Mucosa of gallbladder (tissue), 1 donor: ENCODE measurements at places on chromosomes 4 and X. TPM values are rescaled to one million over a fixed set of nuclear protein-coding genes. Genes with fewer than 3 reads are reported as not detected.
A peak's percentile ranks its signal among the peaks of the same experiment; 100 is the strongest.

DNA sequence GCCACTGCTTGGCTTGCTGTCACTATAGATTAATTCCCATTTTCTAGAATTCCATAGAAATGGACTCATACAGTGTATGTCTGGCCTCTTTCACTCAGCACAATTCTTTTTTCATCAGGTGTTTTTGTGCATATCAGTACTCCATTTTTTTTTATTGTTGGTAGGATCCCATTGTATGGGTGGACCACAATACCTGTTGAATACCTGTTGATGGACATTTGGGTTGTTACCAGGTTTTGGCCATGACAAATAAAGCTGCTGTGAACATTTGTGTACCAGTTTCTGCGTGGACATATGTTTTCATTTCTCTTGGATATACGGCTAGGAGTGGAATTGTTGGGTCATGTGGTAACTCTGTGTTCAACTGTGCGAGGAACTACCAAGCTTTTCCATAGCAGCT, 14.9 kb downstream of the ZFP92 start:
- DNase-seq: no peak

FAM241A gene
- total RNA-seq: 2.6 TPM

GRCh38 chrX:50815120-50815519, 1.1 kb upstream of the SHROOM4 start:
- DNase-seq: no peak

DNA sequence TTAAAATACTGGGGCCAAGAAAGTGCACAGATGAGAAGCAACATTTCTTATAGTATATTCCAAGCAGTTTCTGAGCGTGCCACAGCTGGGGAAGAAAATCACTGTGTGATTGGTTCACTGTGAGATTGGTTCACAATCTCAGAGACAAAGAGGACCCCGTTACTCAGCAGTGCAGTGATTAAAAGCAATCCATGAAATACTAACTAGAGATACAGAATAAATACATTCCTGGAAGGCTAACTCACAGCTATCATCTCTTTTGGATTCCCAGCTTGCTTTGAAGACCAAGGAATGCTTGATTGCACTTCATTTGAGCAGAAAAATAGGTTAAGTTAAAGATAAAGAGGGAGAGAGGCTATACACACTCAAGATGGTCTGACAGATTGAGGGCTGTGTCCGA, 132.1 kb upstream of the RAPGEF2 start:
- DNase-seq: no peak

SLC10A6 gene
- total RNA-seq: 0.81 TPM

DNA sequence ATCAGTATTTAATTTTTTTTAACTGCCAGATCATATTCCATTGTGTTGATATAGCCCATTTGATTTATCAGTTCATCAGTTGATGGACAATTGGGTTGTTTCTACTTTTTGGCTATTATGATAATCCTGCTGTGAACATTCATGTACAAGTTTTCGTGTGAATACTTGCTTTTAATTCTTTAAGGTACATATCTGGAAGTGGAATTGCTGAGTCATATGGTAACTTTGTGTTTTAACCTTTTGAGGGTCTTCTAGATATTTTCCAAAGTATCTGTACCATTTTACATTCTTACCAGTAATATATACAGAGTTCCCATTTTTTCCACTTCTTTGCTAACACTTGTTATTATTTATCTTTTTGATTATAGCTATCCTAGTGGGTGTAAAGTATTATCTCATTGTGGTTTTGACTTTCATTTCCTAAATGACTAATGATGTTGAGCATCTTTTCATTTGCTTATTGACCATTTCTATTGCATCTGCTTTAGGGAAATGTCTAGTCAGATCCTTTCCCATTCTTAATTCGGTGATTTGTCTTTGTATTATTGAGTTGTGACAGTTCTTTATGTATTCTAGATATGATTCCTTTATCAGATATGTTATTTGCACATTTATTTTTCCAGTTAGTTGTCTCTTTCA, 75.2 kb upstream of the NUDT6 start:
- no peak for DNase-seq

GRCh38 chrX:72297953-72298730, 7.6 kb downstream of the CITED1 start:
- no peak for DNase-seq

DNA sequence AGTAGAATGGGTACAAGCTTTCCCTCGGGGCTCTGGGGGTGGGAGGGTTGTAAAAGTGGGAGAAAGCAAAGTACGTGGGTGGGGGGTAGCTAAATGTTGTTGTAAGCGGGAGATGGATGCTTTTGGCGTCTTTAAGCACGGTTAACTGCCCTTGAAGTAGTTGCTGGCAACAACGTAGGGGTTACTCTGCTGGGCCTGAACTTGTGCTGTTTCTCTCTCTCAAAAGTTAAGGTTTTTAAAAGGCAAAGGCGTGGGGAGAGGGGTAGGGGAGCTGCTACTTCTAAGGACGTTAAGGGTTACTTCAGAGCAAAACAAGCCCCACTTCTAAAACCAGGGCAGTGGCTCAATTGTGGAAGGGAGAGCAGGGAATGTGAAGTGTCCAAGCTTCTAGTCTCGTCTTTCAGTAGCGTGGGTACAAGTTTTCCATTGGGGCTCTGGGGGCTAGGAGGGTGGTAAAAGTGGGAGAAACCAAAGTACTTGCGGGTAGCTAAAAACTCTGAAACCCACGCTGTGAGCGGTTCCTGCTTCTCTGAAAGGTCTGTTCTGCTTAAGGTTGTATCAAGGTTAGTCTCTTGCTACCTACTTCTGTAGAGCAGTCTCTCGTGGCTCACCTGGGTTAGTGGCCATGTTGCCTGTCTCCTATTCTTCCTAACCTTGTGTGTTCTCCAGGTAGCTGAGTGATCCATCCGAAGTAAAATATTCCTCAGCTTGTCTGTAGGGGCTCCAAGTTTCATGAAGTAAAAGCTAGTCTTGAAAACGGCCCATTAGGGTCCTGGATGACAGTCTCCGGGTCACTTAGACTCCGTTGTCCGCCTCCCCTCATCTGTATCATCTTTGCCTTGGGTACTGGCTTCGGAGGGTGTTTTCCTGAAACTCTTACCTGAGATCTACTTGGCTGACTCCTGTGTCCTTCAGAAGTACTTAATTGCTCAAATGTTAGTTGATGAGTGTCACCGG, 1.7 kb upstream of the WDR1 start:
- no peak for DNase-seq

DNA sequence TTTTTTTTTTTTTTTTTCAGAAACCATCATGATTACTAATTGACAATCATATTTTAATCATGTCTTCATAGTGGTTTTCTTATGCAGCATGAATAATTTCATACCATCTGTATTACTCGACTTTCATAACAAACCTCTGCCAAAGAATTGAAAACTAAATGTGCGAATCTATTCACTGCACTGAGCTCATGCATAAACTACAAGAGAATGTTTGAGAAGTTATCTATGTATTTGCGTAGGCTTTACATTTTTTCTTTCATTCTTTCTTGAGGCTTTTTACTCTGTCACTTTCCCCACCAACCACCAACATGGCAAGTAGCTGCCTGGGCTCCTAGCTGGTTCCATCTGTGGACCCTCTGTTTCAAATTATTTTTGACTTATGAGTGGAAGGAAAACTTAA, 1761.0 kb downstream of the STIM2 start:
- DNase-seq: no peak

GRCh38 chrX:136039485-136039884, 54.2 kb downstream of the SLC9A6 start:
- no peak for DNase-seq

DNA sequence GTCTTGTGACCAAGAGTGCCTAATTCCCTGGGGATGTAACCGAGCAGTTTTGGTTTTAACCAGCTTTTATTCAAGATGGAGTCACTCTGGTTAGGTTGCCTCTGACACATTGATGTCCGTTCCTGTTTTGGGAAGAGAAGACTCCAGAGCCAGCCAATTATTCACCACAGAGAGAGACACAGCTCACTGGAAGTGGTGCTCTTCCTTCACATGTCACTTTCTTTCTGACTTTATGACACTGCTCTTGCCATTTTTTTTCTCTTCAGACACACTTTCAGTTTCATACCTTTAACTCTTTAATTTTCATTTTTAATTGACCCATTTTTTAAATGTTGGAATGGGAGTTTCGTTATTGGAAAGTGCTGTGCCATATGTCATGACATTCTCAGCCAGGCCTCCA, 418.4 kb upstream of the FSTL5 start:
- no peak for DNase-seq

DNA sequence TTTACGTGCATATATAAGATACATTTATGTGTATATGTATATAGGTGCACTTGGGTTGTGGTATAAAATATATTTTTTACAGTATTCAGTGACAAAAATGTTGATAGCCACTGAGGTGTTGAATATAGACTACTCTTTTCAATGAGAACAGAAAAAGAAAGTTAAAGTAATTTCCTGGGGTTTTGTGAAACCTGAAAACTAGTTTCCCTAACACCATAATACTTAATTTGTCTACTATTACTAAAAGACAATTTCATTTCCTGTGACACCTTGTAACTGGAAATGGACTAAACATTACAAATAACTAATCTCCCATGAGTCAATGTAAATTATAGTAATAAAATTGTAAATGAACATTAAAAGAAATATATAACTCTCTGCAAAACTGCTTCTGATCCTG, 32.0 kb upstream of the MAP9 start:
- DNase-seq: no peak

GRCh38 chr4:62898115-62898514, 1511.1 kb downstream of the TECRL start:
- no peak for DNase-seq

GRCh38 chrX:148664995-148665394, 164.6 kb downstream of the AFF2 start:
- no peak for DNase-seq

GRCh38 chr4:99833756-99834155, 17.1 kb downstream of the DAPP1 start:
- DNase-seq: no peak

MAGEC1 gene
- not detected for total RNA-seq

LIAS gene
- 14.7 TPM for total RNA-seq

DNA sequence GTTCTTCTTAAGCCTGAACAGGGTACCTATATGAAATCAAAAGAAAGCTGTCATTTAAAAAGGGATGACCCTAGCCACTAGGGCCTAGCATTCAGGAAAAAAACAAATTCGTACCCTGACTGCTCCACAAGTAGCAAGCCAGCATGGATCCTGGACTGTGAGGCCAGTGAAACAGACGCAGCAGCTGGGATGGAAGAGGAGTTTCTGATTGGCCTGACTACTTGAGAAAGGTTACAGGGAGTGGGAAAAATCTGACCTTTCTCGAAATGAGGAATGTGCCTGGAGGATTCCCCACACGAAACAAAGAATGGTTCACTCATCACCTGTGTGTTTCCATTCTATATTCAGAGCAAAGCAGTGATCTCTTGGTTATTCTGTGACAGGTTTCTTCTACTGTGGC, 87.6 kb upstream of the JADE1 start:
- no peak for DNase-seq

- no peak for DNase-seq
Measured at GRCh38 chrX:2498781-2499302, 1.9 kb downstream of the DHRSX start.

SHROOM2 gene
- total RNA-seq: 13.1 TPM

NKX3-2 gene
- 0.06 TPM for total RNA-seq

GRCh38 chr4:25178838-25179261, 18.6 kb upstream of the SEPSECS start:
- DNase-seq: no peak

MXRA5 gene
- total RNA-seq: 5.3 TPM

DNA sequence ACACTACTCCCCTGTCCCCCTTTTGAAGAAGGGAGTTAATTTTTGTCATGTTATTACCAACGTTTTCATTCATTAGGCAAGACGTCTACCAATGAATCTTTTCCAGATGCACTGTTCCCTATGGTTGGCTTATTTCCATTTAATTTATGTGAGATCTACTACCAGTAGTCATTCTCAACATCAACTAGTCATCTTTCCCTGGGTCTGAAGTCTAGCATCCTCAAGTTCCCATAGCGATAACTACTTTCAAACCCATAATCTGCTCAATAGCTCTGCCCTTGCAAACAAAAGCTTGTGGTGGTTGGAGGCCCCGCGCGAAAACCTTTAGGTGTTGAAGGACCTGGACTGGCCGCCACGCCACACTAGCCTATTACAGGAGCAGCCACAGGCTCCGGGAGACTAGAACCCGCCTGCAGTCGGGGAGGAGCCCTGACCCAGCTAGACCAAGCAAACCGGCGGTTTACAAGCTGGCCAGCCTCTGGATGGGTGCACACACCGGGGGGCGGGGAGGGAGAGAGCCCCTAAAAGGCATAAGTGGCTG, 746 bp downstream of the PPAT start:
- DNase-seq: peak; percentile 18

SMIM10 gene
- 4.1 TPM for total RNA-seq

DNA sequence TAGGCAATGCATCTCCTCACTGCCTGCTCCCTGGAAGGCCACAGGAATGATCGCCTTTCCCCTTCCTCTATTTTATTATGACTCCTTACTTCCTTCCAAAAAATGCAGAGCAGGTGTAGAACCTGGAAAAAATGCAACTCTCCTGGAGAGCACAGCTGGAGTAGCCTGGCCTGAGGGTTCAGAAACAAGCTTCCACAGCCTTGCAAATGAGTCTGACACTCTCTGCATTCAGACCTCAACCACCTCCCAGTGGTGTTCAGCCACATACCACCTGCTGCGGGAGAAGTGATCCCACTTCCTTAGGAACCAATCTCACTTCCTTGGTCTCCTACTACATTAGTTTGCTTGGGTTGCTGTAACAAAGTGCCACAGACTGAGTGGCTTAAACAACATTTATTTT, 368.1 kb upstream of the NOCT start:
- DNase-seq: no peak

GRCh38 chrX:153723351-153724251, 586 bp downstream of the BCAP31 start:
- DNase-seq: no peak

ATP8A1 gene
- 5.1 TPM for total RNA-seq

GPRIN3 gene
- total RNA-seq: 15.2 TPM

DNA sequence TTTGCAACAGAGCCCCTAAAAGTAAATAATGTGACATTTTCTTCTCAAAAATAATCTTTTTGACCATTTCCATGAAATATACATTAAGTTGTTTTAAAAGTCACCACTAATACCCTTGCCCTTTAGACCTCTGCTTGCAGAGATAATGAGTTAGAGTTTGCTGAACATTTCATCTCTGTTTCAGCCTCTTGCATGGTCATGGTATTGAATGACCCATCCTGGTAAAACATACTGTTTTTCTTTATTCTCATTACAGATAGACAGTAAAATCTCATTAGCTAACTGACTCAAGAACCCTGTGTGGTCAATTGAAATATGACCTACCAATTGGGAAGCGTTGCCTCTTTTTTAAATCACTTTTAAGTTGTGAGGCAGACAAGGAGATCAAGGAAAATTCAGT, 916.7 kb downstream of the PDHA2 start:
- no peak for DNase-seq

DNA sequence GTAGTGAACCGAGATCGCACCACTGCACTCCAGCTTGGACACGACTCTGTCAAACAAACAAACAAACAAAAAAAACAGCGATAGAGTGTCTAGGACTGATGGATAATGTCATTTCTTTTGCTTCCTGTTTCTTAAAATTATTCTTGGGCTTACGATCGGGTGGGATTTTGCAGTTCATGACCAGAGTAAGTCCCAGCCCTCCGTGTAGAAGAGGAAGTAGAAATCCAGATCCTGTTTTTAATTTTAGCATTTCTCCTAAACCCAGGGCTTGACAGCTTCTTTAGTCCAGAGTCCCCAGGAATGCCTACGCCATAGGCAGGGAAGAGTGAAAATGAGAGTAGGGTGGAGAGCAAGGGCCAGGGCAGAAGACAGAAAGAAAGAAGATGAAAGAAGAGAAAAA, 94.3 kb downstream of the HPRT1 start:
- no peak for DNase-seq
